GM12891 (cell line): ENCODE measurements at places on chromosomes 5 and 9.

DNA sequence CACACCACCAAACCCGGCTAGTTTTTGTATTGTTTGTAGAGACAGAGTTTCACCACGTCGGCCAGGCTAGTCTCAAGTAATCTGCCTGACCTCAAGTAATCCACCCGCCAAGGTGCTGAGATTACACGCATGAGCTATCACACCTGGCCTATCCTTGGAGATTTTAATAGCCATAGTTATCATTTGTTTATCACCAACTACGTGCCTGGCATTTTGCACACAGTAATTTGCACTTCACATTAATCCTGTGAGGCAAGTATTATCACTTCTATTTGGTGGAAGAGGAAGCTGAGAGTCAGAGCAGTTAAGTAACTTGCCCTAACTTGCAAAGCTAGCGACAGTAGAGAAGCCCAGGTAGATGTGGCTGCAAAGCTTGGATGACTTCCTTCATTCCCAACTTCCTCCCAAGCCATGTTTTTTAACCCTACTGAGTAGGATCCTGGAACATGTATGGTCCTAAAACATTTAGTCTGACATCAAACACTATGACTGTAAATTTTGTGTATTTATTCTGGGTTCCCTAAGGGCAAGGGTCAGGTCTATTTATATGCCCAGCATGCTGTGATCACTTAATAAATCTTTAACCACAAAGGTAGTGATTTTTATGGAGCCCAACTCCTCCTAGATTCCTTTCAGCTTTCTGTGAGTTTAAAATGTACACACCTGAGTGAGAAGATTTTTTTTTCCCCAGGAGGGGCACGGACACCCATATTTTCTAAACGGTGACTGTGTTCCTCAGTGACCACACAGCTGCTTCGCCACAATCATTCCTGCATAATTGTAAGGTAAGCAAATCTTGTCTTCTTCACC, 100.2 kb upstream of the RAI14 start:
- no peak for DNase-seq

- no peak for DNase-seq
Measured at GRCh38 chr9:135384226-135384625, 95.4 kb upstream of the PPP1R26 start.

GRCh38 chr5:56688402-56688801, 126.9 kb upstream of the MAP3K1 start:
- DNase-seq = no peak

- no peak for DNase-seq
Measured at GRCh38 chr5:76604838-76605237, 18.4 kb downstream of the F2RL2 start.

- no peak for DNase-seq
Measured at GRCh38 chr5:151413800-151414199, 33.6 kb upstream of the SLC36A1 start.

- DNase-seq = no peak
Measured at GRCh38 chr9:4826417-4827166, 33.8 kb downstream of the RCL1 start.

GRCh38 chr5:35478856-35479682, 138.6 kb upstream of the SPEF2 start:
- no peak for DNase-seq

DNA sequence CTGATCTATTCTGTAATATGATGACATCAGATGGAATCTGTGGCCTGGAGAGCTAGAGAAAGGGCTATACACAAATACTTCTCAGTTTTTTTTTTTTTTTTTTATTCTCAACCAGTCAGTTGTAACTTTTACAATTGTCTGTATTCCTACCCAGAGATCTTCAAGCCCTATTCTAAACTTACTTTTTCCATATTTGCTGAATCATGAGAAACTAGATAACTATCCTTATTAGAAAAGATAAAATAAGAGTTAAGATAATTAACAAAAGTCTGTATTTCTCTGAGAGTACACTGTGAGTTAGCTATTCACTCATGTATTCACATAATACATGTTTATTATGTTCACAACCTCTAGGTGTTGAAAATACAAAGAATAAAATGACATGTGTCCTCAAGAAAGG, 1575.9 kb downstream of the EFNA5 start:
- no peak for DNase-seq

GRCh38 chr5:138661991-138662434, 86.8 kb upstream of the HSPA9 start:
- no peak for DNase-seq

- no peak for DNase-seq
Measured at GRCh38 chr9:37370968-37371563, 51.4 kb upstream of the GRHPR start.

- DNase-seq = no peak
Measured at GRCh38 chr5:123928401-123928800, 416.4 kb downstream of the CSNK1G3 start.

GRCh38 chr9:70589571-70590314, 175.3 kb upstream of the KLF9 start:
- DNase-seq = no peak

GRCh38 chr9:124000784-124001457, 10.6 kb upstream of the LHX2 start:
- DNase-seq = no peak

GRCh38 chr5:107743373-107744000, 72.8 kb upstream of the EFNA5 start:
- no peak for DNase-seq

DNA sequence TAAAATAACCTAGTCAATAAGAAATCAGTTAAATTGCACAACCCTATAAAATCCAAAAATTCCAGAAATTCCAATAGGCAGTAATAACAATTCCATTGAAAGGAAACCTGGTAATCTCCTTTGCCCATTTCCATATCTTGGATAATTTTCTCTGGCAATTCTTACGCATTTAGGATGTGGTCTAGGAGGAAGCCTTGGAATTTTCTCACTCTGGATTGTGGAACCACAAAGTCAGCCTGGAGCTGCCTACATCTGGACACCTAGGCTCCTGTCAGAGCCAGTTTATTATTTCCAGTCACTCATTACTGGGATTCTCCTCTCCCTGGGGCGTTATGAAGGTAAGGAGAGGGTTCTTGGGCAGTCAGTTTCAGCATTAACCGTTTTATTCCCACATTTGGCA, 40.3 kb upstream of the GNE start:
- DNase-seq = no peak

DNA sequence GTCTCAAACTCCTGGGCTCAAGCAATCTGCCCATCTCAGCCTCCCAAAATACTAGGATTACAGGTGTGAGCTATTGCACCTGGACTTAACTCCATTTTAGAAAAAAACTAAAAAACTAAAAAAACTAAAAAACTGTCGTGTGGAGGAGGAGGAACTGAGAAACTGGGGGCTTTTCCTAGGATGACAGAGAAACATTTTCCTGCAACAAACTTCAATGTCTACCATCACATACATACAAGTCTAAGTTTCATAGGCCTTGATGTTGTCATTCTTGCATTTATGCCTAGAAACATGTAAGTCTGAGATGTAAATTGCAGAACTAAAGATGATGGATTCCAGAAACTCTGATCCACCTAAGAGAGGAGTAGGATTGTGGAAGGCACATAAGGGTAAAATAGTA, 556.8 kb downstream of the RAB3C start:
- no peak for DNase-seq

- no peak for DNase-seq
Measured at GRCh38 chr9:136328011-136328621, 777 bp downstream of the GPSM1 start.

DNA sequence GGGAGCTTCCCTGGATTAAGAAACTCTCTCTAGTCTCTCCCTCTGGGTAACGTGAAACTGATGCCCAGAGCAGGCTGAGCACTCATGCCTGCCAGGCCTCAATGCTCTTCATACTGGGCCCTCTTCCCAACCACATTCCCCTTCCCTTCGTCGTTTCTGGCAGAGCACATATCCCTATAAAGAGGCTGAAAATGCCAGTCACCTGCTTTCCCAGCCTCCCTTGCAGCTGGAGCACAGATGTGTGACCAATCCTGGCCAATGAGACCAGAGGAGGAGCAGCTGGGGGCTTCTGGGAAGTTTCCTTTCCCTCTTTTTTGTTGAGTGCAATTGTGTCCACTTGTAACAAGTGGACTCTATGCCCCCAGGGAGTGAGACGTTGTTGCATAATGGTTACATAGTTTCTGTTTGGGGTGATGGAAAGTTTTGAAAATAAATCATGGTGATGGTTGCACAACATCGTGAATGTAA, 30.2 kb upstream of the SMIM23 start:
- DNase-seq = no peak

DNA sequence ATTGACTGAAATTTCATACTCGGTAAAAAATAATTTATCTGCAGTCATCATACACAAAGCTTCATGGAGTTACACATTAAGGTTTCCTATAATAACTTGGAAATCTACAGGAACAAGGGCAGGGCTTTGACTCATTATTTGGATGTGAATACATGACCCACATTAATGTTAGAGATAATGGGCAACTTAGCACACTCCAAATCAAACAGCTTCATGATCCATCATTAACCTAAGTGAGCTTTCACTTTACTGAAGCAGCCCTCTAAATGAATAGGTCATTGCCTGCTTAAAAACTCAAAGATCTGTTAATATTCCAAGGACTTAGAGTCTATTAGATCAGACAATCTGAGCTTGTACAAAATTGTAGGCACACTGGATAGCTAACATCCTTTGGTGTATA, 9.0 kb downstream of the CDH12 start:
- no peak for DNase-seq

GRCh38 chr5:31726952-31727351, 88.0 kb downstream of the PDZD2 start:
- no peak for DNase-seq

DNA sequence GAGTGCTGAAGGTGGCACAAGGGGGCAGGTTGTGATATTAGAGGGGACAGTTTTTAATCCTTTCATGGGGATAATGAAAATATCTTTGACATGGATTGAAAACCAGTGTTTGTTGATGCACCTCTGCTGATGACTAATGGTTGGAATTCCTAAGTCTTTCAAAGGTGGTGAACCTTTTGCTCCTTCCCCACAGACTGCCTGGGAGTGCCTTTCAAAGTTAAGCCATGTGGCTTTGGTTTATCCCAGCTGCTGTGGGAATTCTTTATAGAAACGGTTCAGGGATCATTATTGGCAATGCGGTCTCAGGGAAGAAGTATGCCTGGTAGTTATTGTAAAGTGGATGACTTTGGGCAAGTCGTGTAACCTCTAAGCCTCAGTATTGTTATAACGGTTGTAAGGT, 45.7 kb downstream of the PIP5K1B start:
- DNase-seq = no peak

DNA sequence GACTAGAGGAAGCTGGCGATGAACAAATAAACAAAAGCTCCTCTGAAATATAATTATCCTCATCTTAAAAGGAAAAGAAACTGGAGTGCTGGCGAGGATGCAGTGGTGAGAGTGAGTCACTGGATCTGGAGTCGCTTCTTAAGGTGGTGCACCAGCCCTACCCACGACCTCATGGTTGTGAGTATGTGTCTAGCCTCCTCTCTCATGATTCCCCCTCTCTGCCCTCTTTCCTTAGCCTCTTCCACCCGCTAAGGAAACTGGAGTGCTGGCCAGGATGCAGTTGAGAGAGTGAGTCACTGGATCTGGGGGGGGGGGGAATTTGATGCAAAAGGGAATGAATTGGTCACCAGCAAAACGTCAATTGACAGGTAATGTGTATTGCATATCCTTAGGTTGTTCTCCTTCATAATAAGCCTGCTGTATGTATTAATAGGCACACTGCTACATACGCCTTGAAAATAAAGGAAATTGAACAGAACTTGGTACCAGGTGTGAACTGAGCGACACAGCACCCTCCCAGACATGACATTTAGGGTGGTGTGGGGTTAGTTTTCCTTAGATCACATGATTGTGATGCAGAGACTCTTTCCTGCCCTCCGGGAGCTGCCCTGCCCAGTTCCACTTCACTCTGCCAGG, 36.3 kb upstream of the EBF1 start:
- DNase-seq = no peak

DNA sequence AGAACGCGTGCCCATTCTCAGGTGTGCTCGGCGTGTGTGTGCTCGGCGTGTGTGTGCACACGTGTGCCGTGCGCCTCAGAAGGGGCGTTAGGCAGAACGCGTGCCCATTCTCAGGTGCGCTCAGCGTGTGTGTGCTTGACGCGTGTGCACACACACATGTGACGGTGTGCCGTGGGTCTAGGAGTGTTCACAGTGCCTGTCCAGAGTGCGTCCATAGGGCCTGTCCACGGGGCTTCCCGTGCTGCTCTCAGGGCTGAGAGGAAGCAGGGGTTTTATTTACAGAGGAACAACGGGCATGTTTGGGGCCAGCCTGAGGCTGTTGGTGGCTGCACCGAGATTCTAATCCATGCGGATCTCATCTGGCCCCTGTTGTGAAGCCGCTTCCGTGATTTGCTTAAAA, 14.2 kb upstream of the AHRR start:
- no peak for DNase-seq

- no peak for DNase-seq
Measured at GRCh38 chr9:138096519-138096845, 218.9 kb downstream of the CACNA1B start.

GRCh38 chr9:33129886-33130881, 37.0 kb downstream of the B4GALT1 start:
- DNase-seq = no peak

GRCh38 chr9:138022121-138022741, 144.6 kb downstream of the CACNA1B start:
- DNase-seq = no peak

GRCh38 chr9:75372499-75373268, 284.4 kb downstream of the OSTF1 start:
- DNase-seq = no peak
